ENCODE measurements at places on chromosomes 4 and X.

DNA sequence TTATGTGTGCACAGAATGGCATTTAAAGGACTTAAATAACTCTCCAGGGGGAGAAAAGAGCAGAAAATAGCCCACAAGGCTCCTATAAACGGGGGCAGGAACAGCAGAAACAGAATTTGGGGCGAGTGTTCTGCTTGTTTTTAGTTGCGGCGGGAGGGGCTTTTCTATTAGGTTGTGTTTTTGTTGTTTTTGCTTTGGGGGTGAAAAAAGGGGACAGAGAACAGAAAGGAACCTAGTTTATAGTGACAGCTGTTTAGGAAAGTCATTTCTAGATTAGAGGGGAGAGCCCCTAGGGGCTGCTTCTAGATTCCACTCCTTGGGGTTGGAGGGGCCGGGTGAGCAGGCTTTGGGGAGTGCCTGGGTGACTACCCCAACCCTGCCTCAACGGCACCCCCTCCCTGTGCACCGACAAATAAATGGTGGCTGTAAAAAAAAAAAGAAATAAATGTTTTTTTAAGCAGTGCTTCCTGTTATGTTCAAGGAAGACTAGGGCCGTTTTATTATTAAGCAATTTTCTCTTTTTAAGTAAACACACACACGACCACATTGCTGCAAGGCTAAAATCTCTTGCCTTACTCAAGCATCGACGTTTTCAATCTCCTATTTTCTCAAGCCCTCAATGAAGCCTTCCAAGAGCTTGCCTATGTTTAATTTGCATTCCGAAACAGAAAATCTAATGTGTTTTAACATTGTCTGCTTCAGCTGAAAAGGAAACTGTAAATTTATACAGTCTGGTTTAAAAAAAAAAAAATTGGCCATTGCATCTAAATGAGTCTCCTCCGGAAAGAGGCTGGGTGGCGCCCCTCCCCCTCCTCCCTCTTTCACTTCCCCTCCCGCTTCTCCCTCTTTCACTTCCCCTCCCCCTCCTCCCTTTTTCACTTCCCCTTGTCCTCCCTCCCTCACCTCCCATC, 123.3 kb upstream of the TBL1X start:
- peak; percentile 54 for DNase-seq

- peak; percentile 10 for DNase-seq
Measured at GRCh38 chr4:183658362-183659028, 490 bp downstream of the RWDD4 start.

DNA sequence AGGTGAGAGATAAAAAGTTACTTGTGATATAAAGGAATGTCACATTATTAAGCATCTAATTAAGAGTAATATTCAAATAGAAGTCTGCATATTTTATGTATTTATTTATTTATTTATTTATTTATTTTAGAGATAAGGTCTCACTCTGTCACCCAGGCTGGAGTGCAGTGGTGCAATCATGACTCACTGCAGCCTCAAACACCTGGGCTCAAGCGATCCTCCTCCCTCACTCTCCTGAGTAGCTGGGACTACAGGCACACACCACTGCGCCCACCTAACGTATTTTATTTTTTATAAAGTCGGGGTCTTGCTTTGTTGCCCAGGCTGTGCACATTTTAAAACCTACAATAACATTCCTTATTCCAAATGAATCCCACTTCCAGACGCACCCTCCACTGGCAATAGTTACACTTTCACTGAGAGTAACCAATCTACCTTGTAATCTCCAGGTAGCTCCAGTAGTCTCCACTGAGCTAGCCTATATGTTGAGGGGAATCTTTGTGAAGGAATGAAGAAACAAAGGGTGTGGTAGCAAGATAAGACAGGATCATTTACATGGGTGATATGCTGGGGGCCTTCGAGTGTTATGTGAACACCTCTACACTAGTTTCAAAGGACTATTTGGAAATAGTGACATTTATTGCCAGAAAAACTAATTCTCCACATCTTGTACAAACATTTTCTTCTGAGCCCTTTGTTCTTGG, 11.9 kb downstream of the SH3D19 start:
- DNase-seq = no peak

GRCh38 chrX:1226249-1226648, 13.8 kb upstream of the CRLF2 start:
- DNase-seq = no peak

DNA sequence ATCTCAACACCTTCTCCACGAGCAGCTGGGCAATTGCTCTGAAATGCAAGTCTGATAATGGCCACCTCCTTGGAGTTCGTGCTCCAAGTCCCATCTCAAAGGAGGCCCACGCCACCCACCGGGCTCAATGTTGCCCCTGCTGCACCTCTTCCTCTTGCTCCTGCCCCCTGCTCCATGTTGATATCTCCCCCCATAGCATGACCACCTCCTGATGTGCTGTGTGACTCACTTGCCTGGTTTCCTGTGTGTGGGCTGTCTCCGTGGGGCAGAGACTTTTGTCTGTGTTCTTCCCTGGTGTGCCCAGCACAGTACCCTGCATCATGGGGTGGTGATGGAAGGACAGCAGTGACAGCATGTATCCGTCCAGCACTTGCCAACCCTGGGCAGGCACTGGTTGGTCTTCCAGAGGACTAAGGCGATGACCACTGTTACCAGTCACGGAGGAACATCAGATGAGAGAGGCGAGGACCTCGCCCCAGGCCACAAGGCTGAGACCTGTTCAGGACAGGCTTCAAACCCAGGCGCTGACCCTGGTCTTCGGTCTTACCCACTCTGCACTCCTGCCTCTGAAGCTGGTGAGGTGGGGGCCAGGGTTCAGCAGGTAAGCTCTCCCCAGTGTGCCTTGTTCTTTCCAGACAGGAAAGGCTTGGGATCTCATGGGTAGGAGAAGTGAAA, 104.6 kb upstream of the LRPAP1 start:
- DNase-seq = no peak

DNA sequence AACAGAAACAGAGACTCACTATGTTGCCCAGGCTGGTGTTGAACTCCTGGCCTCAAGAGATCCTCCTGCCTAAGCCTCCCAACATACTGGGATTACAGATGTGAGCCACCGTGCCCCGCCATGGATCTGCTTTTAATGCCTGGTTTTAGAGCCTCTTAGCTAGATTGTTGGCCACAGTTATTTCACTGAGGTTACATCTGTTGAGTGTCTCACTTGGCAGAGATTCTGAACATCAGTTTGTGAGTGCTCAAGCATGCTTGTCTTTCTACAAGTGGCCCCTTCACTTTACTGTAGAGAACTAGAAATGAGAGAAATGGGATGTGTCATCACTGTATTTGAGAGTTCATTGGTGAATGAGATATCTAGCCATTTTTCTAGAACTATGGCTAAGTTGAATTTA, 218.5 kb downstream of the APBB2 start:
- no peak for DNase-seq

DNA sequence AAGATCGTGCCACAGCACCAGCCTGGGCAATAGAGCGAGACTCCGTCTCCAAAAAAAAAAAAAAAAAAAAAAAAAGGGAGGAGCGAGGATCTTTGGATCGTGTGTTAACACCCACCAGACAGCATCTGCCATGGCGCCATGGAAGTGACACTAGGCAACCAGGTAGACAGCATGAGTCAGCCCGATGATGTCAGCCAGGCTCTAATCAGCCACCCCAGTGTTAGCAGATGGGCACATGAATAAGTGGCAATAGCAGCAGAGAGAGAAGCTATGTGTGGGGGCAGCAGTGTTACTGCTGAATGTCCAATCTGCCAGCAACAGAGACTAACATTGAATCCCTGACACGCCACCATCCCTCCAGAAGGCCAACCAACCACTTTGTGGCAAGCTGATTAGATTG, 6.6 kb downstream of the SYN1 start:
- DNase-seq = peak; percentile 66

GRCh38 chrX:151704041-151704663, 8.9 kb downstream of the PRRG3 start:
- peak; percentile 75 for DNase-seq

DNA sequence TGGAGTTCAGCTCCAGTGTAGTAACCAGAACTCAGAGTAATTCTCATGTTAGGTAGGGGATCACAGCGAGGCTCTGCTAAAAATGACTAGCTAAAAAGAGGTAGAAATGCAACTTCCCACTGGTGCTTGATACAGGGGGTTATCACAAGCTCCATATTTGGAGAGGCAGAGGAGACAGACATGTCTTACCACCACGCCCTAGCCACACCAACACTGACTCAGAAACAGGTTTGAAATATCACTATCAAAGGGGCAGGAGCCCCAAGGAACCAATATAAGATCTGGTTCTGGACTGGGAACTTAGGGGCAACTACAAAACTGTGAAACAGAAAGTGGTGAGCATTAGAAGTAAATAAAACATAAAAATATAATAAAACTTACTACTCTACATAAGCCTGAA, 62.9 kb downstream of the IQCM start:
- no peak for DNase-seq

- DNase-seq = no peak
Measured at GRCh38 chr4:21543514-21543913, 405.1 kb downstream of the KCNIP4 start.

GRCh38 chrX:32084757-32085156, 1012.9 kb upstream of the FTHL17 start:
- DNase-seq = no peak

DNA sequence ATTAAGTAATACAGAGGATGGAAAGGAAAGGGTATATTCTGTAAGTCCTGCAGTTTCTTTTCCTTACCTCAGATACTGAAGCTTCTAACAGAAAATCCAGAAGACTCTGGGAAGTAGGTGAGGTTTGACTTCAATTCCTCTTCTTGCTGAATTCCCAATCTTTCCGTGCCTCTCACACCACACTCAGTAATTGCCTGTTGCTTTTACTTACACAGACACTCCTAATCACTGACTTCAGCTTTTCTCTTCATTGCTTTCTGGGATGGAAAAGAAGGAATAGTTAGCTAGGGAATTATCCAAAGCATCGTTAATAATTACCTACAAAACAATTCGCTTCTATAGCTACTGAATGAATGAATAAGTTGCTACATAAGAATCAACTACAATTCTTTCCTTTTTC, 163.6 kb downstream of the FBXO8 start:
- DNase-seq = no peak

- no peak for DNase-seq
Measured at GRCh38 chr4:71156616-71157015, 163.2 kb downstream of the DCK start.

- DNase-seq = no peak
Measured at GRCh38 chr4:77310931-77311330, 153.9 kb downstream of the CCNG2 start.

DNA sequence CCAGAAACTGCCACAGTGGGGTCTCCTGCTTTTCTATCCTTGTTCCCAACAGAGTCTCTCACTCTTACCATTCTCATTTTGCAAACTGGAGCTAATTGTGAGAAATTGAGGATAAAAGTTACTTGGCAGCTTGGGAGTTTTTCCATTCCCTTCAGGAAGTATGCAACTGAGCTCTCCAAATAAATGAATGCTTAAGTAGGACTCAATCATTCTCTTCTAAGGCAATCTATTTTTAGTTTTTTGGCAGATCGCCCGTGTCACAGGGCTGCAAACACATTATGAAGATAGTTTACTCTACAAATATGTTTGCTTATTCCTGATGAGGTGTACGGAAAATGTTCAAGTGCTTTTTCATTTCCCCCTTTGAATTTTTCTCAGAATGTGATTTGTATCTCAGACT, 5.3 kb downstream of the ASB11 start:
- peak; percentile 36 for DNase-seq

DNA sequence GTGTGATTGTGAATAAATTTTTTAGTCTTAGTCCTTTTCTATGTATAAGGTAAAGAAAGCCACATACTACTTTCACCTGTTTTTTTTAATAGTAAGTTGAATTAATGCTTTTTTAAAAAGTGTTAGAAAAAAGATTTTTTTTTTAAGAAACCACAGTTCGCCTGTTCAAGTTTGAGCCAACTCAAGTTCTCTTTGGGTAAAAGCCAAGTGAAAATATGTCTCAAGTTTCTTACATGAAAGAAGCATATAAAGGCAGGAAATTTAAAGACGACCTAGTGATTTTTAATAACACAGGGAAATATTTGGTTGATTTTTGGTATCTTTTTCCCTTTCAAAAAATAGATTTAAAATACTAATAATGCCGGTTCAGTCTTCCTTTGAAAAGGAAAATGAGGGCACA, 369.9 kb upstream of the NR3C2 start:
- no peak for DNase-seq

DNA sequence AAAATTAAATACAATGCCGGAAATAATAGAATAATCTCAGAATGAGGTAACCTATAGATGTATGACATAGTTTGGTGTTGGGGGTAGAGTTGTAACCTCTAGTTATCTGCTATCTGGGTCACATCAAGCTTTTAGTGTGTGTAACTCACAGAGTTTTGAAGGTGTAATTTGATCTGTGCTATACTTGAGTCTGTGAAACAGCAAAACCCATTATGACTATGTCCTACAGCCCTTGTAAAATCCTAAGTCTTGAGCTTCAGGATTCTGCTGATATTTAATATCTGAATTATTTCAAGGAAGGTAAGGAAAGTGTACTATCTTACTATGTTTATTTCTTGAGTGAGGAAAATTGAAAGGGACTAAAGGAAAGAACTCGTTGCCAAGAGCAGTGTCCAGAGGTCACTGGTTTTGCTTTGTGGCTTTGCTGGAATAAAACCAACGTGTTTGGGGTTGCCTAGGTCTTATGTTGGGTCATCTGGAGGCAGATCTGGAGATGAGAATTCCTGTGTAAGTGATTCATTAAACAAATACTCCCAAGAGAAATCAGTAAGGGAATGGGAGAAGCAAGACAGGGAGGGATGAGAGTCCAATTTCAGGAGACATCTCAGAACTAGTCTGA, 107.8 kb upstream of the CBLL2 start:
- no peak for DNase-seq

GRCh38 chr4:76624241-76624681, 189.2 kb downstream of the SHROOM3 start:
- DNase-seq = no peak

DNA sequence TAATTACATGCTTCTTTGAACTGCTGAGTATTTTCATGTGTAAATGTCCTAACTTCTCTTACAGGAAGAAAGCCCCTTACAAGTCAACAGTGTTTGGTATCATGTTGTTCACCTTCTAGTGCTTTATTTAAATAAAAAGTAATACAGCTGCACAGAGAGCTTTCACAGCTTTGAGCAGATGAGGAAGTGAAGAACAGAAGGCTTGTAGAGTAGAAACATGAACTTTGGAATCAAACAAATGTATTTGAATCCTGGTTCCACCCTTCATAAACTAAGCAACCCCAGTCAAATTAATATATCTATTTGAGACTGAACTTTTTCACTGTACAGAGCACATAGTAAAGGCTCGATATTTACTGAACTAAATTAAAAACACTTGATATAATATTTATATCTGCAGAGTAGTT, 120.5 kb downstream of the CAMK2D start:
- DNase-seq = no peak

GRCh38 chrX:110156167-110156754, 153.3 kb downstream of the TMEM164 start:
- DNase-seq = no peak

- no peak for DNase-seq
Measured at GRCh38 chrX:119495734-119496726, 27.8 kb downstream of the SLC25A5 start.

- DNase-seq = no peak
Measured at GRCh38 chrX:107154787-107155620, 36.4 kb upstream of the RBM41 start.
